ENCODE measurements at places on chromosomes 1 and 21. TPM values are rescaled to one million over a fixed set of nuclear protein-coding genes. Genes with fewer than 3 reads are reported as not detected.

Gene NEK2
- total RNA-seq: 44.2 TPM

Gene AVPR1B
- total RNA-seq: not detected

Gene CYP4Z1
- total RNA-seq: not detected

Gene NBPF26
- total RNA-seq: 5.0 TPM

Gene TPR
- total RNA-seq: 43.2 TPM

Gene SH2D2A
- total RNA-seq: 3.7 TPM

Gene CRNN
- not detected for total RNA-seq

All from A549 treated with Hydrocortisone at 1 μM for 4 hours (cell line).